ENCODE measurements at places on chromosomes 6 and 20. TPM values are rescaled to one million over a fixed set of nuclear protein-coding genes. Genes with fewer than 3 reads are reported as not detected.

PSORS1C2 gene
- total RNA-seq = not detected

HTR1E gene
- total RNA-seq = not detected

PLA2G7 gene
- not detected for total RNA-seq

BIRC7 gene
- not detected for total RNA-seq

FAM162B gene
- total RNA-seq = not detected

C4A gene
- 1.2 TPM for total RNA-seq

KCNK15 gene
- total RNA-seq = 0.26 TPM

GHRH gene
- not detected for total RNA-seq

NKX2-2 gene
- total RNA-seq = not detected

ULBP3 gene
- total RNA-seq = 11.1 TPM

BEND3 gene
- 1.8 TPM for total RNA-seq

GTSF1L gene
- not detected for total RNA-seq

SPAG4 gene
- total RNA-seq = 9.9 TPM

GFRAL gene
- total RNA-seq = not detected

SEL1L2 gene
- not detected for total RNA-seq

PNPLA1 gene
- total RNA-seq = 0.26 TPM

GABBR1 gene
- total RNA-seq = 6.3 TPM

MATN4 gene
- total RNA-seq = 0.26 TPM

SNX21 gene
- total RNA-seq = 15.5 TPM

STK4 gene
- total RNA-seq = 34.8 TPM

ZBP1 gene
- not detected for total RNA-seq

SIM1 gene
- total RNA-seq = not detected

IPCEF1 gene
- total RNA-seq = under 0.01 TPM

ZBTB22 gene
- 13.2 TPM for total RNA-seq

PSMB8 gene
- total RNA-seq = 19.5 TPM

DAAM2 gene
- under 0.01 TPM for total RNA-seq

MUC21 gene
- total RNA-seq = 0.53 TPM

LBP gene
- not detected for total RNA-seq

REM1 gene
- not detected for total RNA-seq

PRRT1 gene
- total RNA-seq = not detected

TNF gene
- total RNA-seq = not detected

TSHZ2 gene
- 1.6 TPM for total RNA-seq

NOX3 gene
- not detected for total RNA-seq

RHAG gene
- not detected for total RNA-seq

WFDC10B gene
- not detected for total RNA-seq

ADGRF1 gene
- total RNA-seq = 5.5 TPM

TTI1 gene
- 14.7 TPM for total RNA-seq

AFDN gene
- total RNA-seq = 171 TPM

SOBP gene
- total RNA-seq = 0.38 TPM

RIMS4 gene
- total RNA-seq = not detected
